ENCODE measurements at places on chromosomes 3 and 15.

GRCh38 chr3:177461765-177462164, 264.5 kb upstream of the TBL1XR1 start:
- DNase-seq: no peak

- no peak for DNase-seq
These were observed 9.6 kb upstream of the TIPARP start for GRCh38 chr3:156664831-156665178.

DNA sequence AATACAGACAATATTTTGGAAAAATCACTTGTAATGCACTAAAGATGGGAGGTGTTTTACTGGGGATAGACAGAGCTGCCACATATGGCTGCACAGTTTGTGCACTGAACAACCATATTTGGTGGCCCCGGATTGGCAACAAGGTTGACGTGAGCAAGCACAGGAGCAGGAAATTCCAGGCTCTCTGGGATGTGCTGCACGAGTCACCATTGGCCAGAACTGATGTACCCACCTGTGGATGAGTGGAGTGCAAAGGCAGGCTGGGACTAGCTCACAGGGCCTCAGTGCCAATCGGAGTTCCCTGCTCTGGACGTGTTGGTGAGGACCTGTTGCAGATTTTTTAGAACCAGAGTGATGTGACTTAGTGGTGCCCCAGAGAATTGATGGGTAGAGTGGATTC, 42.0 kb upstream of the SCAANT1 start:
- DNase-seq: no peak

GRCh38 chr3:137970914-137971831, 38.8 kb upstream of the CLDN18 start:
- no peak for DNase-seq

DNA sequence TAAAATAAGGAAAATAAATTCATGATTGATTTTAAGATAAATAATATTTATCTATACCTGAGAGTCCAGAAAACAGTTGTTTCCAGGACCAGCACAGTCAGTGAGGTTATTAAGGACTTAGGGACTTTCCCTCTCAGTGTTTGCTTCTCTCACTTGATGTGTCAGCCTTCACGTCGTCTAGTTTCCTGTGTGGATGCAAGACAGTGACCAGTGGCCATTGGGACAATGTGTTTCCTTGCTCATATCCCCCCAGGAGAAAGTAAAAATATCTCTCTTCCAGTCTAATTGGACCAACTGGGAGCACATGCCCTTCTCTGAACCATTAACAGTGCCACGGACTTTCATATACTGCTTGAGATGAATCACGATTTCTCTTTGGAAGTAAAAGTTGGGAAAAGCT, 157.8 kb upstream of the CTNNB1 start:
- DNase-seq: no peak

- no peak for DNase-seq
These were observed 386.6 kb upstream of the DPH6 start for GRCh38 chr15:35932531-35932930.

- peak; percentile 22 for DNase-seq
These were observed at the start of gene DIS3L for GRCh38 chr15:66293419-66294156. DIS3L (plus strand) TSS chr15:66293568; CDS start chr15:66293597, 29 bp downstream.

DNA sequence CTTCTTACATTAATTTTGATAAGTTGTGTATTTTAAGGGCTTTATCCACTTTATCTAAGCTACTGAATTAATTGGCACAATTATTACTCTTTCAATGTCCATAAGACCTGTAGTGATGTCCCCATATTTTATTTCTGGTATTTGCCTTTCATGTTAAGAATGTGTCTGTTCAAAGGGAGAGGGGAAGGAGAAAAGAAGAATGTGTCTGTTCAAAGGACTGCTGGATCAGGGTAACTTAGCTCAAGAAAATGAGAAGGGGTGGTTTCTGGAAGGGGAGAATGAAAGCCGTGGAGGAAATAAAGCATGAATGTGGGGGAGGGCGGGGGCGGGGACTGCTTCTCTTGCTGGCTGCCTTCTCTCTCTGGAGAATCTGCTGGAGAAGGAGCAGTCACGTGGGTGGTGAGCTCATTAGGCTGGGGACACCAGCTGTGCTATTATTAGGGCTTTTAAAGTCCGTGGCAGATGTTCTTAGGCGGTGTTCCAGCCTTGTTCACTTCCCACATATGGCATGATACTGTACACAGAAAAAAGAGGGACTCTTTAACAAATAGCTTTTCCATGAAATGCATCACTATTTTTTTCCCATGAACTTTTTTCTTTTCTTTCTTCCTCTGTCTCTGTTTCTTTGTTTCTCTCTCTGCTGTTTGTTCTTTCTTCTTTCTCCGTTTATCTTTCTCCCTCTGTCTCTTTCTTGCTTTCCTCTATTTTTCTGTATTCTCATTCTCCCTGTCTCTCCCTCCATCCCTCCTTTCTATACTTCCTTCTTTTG, 63.7 kb upstream of the ULK4 start:
- DNase-seq: no peak

DNA sequence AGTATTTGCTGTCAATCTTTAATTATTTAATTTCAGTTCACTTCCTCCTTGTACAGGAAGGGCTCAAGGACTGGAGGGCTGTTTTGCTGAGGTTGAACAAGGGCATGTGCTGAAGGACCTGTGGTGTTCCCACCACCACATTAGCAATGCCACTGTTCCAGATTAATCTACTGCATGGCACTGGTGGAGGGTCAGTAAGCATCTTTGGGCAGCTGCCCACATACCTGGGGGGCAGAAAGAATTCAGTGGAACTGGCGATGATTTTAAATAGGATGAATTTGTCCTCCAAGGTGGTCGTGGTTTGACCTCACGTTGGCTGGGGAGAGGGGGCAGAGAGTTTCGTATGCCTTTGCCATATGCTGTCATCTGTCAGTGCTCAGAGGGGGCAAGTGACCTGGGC, 244.8 kb downstream of the TLE3 start:
- no peak for DNase-seq

DNA sequence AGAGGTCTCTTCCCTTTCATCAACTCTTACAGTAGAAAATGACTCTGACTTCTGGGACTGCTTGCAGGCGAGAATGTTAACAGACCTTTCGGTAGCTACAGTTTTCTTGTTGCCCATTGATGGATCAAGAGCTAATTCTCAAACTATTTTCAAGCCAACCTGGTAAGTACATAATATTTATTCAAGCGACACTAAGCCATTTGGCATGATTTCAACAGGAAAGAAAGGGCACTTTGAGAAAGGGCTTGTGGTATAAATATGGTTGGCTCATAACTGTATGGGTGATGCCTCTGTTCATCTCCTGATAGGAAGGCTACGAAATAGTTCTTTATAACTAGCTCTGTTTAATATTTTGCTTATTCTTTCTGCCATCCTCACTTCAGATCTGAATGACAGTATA, 196.2 kb upstream of the CNTN4 start:
- no peak for DNase-seq

- no peak for DNase-seq
These were observed 1.6 kb downstream of the RPP25 start for GRCh38 chr15:74955017-74955416.

Measured in activated T-helper 1 cell treated with anti-CD3 and anti-CD28 coated beads, Interleukin-2, amount 50 U/mL, for 16 hours (primary cell).